Activated T-cell treated with anti-CD3 and anti-CD28 coated beads for 24 hours (primary cell): ENCODE measurements at places on chromosomes 3 and 15.

DNA sequence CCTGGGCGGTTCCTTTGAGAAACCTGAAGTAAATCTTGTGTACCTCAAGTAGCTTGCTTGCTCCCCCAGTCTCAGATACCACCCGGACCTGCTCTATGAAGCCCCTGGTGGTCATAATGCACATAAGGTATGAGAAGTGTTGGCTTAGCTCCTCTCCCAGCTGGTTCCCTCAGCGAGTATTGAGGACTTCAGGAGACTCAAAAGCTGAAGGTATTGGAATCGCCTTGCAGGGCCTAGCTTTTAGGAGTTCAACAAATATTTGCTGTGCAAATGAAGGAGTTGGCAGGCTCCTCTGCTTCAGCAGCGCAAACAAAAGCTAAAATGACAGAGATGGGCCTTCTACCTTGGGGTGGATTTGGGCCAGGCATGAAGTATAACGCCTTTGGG, 1.7 kb downstream of the CMTM8 start:
- peak; percentile 29 for DNase-seq

DNA sequence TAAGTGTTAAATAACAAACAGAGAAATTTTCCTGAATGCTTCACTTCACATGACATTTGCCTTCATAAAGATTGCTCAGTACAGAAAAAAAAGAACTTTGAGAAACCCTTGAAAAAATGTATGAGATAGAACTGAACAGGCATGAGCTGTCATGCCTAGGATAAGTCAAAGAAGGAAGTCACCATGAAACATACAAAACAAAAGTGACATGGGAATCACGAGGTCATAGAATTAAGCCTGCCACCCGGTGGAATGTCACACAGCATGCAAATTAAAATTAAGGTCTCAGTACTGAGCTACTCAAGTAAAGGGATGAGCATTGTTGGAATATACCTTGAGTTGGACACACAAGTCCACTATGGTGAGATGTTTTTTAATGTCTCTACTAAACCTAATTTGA, 652.5 kb upstream of the NECTIN3 start:
- DNase-seq = no peak

GRCh38 chr15:69660114-69660513, 207.5 kb downstream of the RPLP1 start:
- DNase-seq = no peak

DNA sequence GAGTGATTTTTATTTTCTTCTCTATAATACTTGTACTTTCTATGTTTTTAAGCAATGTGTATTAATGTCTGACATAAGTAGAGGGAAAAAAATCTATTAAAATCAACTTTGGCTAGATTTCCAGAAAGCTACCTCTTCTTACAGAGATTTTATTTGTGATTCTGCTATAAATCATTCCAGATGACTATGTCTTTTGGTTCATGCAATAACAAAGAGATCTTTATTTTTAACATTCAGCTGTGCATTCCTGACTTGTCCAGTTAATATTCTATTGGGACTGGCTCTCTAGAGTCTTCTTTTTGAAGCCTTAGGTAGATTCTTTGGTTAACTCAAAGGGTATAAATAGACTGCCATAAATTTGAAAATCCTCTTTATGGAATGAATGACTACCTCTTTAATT, 74.3 kb upstream of the ARPP21 start:
- DNase-seq = no peak

DNA sequence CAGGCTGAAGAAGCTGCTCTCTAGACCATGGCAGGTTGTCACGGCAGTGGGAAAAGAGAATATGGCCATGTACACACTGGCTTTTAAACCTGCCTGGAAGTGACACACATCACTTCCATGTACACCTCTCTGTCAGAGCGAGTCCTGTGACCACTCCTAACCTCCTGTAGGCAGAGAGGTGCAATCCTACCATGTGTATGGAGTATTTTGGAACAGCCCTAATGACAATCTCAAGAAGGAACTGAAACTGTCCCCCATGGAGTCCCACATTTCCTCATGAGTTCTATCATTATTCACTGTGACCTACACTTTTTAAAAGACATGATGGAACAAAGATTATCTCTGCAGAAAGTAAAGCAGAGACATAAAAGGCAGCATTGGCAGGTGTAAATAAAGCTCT, 153.4 kb upstream of the PFN2 start:
- DNase-seq = no peak

DNA sequence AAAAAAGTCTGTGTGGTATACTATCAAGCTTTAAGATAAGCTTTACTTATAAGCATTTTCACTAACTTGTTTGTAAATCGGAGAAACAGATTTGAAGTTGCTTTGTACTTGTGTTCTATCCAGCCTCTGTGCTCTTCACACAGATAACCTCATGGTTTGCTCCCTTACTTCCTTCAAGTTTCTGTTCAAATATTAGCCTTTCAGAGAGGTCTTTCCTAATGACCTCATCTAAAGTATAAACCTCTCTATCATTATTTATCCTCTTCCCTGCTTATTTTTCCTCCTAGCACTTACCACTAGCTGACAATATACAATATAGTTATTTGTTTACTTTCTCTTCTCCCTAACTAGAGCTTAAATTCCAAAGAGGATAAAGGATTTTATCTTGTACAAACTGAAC, 180.0 kb downstream of the CBLB start:
- DNase-seq = no peak

GRCh38 chr3:144915202-144915601, 943.6 kb downstream of the DIPK2A start:
- no peak for DNase-seq

DNA sequence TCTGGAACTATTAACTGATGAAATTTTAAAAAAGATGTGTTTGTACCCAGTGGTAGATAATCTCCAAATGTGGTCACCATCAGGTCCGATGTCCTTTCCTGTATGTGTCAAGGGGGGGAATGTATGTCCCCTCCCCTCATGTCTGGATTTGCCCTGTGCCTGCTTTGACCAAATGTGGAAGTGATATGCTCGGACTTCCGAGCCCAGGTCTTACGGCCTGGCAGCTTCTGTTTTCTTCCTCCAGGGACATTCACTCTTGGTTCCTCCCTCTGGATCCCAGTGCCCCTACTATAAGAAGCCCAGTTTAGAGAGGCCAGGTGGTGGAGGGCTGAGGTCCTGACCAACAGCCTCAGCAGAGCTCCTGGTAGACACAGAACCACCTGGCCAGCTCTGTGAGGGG, 75.5 kb downstream of the CCR1 start:
- no peak for DNase-seq

GRCh38 chr3:8597219-8597853, 47.3 kb downstream of the SSUH2 start:
- no peak for DNase-seq

DNA sequence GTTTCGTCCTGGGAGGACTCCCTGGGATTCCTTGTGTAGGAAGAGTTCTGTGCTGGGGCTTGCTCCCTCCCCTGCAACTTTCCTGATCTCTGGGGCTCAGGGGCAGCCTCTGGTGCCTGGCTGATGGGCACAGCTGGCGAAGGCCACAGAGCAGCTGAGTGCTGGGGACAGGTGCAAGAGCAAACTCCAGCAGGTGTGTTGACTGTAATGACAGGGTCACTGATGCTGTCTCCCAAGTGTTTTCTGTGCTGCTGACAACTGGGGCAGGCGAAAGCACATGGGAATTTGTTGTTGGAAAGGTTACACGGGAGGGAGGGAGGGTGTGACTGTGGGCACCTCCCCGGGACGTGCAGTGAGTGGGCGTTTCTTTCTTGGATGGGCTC, 21.6 kb downstream of the CPN2 start:
- DNase-seq = no peak

DNA sequence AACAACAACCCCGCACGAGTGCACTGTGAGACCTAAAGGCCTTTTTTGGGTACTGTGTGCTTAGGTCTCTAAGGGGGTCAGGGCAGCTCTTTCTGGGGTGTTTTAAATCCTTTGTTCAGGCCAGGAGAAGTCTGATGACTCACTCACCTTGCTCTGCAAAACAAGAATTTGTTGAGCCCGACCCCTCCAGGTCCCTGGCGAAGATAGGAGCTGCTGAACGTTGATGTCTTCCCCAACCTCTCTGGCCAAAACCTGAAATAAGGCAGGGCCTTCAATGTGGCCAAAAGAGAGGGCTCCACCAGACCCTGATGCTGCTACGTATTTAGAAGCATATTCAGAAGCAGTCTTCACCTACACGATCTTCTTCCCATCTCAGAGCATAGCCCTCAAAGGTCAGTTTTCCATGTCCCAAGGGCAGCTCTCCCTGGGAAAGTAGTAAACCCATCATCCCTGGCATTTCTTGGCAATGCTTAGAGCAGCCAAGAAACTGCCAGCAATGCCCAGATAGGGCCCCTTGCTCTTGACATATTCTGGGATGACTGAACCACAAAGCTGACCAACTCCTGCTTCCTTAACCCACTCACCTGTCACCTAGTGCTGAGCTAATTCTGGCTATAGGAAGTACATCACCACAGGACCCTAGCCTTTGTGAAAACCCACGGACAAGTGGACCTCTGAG, 27.1 kb downstream of the CCDC13 start:
- no peak for DNase-seq

DNA sequence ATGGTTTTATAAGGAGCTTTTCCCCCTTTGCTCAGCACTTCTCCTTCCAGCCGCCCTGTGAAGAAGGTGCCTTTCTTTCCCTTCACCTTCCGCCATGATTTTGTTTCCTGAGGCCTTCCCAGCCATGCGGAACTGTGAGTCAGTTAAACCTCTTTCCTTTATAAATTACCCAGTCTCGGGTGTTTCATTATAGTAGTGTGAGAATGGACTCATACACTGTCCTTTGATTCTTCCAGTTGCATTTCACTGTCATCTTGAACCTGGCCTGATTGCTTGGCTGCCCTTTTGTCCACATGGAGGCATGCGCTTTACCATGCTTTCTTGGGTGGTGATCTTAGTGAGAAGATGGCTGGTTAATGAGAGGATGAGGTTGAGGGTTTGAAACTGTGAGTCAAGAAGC, 23.2 kb downstream of the USP13 start:
- DNase-seq = no peak

GRCh38 chr15:73397461-73397860, 28.7 kb upstream of the HCN4 start:
- DNase-seq = no peak

DNA sequence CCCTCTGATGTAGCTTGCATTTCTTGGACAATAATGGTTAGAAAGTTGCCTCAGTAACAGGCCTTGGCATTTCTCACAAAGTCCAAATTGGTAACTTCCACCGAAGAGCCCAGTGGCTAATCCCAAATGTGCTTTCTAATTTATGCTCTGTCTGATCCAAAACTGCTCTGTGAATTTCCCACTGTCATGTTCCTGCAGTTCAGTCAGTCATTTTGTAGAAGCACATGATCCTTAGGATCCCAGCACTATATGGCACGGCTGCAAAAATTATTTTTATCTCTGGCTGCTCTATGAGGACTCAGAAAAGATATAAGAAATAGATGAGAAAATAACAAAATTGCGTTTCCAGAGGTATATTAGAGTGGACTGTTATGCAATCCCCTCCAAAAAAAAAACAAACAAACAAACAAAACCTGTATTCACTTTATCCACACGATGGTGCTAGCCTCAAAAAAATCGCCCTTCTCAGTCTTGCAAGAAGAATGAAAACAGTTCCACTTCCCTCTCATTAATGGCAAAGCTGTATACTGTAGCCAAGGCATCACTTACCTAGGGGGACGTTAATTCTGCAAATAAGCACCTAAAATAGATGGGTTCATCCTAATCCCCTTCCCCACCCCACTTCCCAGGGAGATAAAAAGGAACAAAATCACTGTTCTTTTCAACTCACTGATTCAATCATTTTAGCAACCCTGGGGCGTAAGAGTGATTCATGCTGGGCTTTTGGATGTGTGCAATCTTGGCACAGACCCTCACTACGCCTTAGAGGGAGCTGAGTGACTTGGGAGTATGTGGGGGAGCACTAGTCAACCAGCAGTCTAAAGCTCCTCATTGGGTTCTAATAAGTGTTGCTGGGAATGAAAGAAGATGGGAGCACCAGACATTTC, 61.3 kb downstream of the TMCO5A start:
- DNase-seq = no peak

DNA sequence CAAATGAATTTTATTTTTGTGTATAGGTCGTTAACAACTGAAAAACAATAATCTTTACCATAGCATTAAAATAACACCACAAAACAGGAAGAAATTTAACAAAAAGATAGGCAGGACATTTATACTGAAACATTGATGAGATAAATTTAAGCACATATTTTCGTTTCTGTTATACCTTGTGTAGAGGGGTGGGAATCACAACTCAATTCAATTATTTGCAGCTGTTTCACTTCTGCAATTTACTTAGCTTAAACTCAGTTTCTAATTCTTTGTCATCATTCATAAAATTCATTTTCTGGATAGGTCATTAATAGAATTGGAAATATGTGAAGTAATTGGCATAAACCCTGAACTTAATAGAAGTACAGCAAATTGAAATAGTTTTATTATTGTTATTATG, 42.3 kb downstream of the TP63 start:
- no peak for DNase-seq

- DNase-seq = no peak
These were observed 1.8 kb upstream of the LARP6 start for GRCh38 chr15:70855764-70856163.

GRCh38 chr3:108488631-108489030, 21.8 kb downstream of the MYH15 start:
- no peak for DNase-seq

DNA sequence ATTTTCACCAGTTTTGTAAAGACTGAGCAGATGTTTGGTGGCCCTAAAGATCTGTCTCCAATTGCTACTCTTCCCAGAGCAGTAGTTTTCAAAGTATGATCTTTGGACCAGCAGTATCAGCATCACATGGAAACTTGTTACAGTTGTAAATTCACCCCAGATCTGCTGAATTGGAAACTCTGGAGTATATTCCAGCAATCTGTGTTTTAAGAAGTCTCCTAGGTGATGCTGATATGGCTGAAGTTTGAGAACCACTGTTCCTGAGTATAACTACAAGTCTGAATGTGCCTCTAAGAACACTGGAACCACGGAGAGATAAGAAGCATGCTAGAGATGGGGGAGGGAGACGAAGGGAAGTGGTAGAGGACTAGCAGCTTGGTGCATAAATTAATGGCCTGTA, 45.7 kb downstream of the NUDT16 start:
- DNase-seq = no peak

DNA sequence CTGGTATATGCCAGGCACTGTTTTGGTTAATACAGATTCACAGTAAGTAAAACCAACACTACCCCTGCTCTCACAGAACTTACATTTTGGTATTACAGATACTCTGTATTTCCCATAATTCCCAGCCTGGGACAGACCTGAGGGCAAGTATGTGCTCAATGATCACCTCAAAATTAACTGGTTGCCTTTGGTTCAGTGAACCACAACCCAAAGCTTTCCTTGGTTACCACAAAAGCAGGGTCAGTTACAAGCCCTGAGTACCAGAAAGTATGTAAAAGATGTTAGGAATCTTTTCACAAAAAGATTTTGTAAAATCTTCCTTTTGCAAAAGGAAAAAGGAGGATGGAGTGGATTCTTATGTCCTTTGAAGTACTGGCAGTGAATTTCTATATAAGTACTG, 72.2 kb upstream of the GUCA1C start:
- no peak for DNase-seq

- DNase-seq = no peak
These were observed 79.4 kb upstream of the FAM98B start for GRCh38 chr15:38374556-38374955.

DNA sequence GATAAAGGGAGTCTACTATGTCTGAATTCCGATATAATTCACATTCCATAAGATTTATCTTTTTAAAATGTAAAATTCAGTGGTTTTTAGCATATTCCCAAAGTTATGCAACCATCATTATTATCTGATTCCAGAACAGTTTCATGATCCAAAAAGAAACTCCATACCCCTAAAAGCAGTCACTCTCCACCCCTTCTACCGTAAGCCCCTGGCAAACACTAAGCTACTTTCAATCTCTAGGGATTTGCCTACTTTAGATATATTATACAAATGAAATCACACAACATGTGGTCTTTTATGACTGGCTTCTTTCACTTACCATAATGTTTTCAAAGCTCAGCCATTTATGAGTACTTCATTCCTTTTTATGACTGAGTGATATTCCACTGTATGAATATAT, 65.6 kb downstream of the TMEM212 start:
- DNase-seq = no peak
